B cell (primary cell): ENCODE measurements at places on chromosomes 4 and X. TPM values are rescaled to one million over a fixed set of nuclear protein-coding genes. Genes with fewer than 3 reads are reported as not detected.

- DNase-seq: no peak
Observed at GRCh38 chr4:99670409-99671073, 12.9 kb upstream of the C4orf54 start.

GRCh38 chr4:13539047-13539618 lies 5.2 kb downstream of the NKX3-2 start:
- peak; percentile 38 for DNase-seq

- DNase-seq: no peak
Observed at GRCh38 chr4:109375778-109376414, 57.7 kb upstream of the SEC24B start.

- DNase-seq: peak; percentile 13
Observed at GRCh38 chr4:100935090-100935489, 412.2 kb downstream of the PPP3CA start.

DNA sequence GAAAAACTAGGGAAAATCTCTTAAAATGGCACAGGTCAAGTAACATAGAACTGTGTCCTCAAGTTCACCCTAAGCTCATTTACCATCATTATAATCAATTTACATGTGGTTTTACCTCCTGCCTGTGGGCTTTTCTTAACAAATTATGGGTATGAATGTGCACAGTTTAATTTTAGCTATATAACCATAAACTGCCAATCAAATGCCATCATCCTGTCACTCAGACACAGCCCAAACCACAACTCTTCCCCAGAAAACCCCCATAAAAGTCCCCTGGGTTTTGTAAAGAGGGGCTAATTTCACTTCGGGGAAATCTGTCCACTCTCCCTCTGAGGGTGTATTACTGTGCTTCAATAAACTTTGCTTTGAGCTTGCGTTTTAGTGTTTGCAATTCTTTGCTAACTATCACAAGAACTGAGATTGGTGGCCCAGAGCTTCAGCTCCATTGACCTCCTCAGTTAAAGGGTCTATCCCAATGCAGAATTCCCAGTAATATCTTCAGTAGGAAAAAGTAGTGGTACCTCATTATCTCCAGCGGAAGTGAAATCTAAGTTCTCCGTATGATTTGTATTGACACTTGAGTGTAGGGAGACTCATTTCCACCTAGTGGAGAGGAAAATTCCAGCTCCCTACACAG lies 394.6 kb downstream of the SPOCK3 start:
- no peak for DNase-seq

- no peak for DNase-seq
Observed at GRCh38 chr4:183449193-183449882, 4.9 kb downstream of the CDKN2AIP start.

GRCh38 chr4:73404042-73404441 lies at the start of gene ALB:
Gene ALB, plus strand, starts transcription at chr4:73404287. Its CDS starts 41 bp downstream, at chr4:73404328.
- DNase-seq: no peak

- no peak for DNase-seq
Observed at GRCh38 chrX:13179100-13179499, 134.7 kb upstream of the FAM9C start.

DNA sequence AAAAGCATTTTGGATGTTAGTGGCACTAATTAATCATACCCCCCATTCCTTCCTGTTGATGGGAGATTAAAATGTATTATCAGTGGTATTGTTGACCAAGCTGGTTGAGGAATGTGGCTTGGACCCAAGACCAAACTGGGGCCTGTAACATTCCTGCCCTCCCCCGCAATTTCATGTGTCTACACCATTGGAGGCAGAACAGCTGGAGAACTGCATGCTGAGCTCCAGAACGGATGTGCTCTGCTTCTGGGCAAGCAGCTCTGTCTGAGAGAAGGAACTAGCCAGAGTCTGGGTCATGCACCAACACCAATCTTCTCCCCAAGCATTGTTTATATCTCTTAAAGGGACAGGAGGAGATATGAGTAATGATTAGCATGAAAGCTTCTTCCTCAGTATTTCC lies 185.5 kb downstream of the CEP135 start:
- DNase-seq: no peak

DNA sequence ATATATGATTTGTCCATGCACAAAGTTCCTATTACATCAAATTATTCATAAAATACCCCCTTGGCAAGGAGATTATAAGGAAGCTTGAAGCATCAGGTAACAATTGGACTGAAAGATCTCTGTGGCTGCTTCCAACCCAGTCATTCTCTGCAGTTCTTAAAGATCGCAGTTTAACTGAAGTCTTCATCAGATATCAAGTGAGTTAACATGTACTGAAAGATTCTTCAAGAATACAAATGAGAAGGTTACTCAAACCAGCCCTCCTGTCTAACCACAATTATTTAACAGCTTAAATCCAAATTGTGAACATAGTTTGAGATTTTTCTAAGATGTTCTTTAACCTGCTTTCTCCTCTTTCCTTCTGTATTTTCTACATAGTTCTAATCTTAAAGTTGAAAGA lies 56.1 kb downstream of the SLC10A7 start:
- no peak for DNase-seq

- no peak for DNase-seq
Observed at GRCh38 chr4:181504924-181505323, 738.3 kb upstream of the TENM3 start.

GRCh38 chr4:188175288-188175687 lies 36.0 kb downstream of the TRIML1 start:
- no peak for DNase-seq

DNA sequence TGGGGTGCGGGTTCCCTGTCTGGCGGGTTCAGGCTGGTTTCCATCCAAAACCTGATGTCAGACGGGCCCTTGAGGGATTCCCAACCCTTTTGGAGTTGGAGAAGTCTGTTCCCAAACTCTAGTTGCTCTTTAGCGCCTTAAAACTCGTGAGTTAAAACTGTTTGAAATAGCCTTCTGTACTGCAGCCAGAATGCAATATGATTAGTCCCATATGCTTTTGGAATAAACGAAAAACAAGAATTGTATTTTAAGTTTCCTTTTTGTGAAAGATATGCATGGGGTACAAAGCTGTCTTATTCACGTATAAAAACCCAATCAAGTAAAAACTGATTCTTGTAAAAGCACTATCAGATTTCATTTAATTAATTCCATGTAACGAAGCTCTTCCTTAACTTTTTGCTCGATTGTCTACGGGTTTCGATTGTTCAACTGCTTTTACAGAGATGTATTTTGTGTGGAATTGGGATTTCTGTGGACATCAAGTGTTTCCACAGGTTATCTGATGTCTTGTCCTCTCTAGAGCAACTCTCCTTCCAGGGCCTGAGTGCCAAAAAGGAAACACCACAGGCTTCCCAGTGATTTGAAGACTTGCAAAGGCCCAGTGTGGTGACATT lies 49.5 kb downstream of the CLDN34 start:
- DNase-seq: no peak

DNA sequence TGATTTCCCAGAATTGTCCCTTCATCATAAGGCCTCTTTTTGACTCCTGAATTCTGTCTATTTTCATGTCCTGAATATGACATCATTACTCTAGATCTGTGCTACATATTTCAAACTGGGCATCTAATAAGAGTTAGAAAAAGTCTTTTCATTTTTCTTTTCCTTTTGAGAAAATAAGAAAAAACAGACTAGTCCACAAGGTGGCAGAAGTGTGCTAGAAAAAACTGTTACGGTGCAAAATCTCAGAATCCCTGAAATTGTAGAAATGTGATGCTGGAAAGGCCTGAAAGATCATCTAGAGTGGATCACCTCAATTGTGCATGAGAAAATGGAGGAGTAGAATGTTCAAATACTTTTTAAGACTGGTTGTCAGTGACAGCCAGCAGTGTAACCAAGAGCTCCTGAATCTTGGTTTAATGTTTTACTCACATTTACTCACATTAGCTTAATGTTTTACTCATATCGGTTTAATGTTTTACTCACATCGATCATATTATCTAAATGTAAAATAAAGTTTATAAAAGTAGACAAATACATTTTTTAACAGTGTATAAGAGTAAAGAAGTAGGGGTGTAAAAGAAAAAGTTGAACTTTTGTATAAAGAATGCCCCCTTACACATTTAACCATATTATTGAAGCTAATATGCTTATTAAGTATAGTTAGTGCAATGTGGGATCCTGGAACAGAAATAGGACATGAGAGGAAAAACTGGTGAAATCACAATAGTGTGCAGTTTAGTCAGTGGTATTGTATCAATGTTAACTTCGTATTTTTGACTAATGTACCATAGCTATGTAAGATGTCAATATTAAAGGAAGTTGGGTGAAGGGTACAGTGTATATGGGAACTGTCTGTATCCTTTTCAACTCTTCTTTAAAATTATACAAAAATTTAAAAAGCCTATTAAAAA lies 15.2 kb downstream of the ASB11 start:
- peak; percentile 5 for DNase-seq

GRCh38 chr4:100357542-100357941 lies 160.3 kb downstream of the EMCN start:
- DNase-seq: no peak

DNA sequence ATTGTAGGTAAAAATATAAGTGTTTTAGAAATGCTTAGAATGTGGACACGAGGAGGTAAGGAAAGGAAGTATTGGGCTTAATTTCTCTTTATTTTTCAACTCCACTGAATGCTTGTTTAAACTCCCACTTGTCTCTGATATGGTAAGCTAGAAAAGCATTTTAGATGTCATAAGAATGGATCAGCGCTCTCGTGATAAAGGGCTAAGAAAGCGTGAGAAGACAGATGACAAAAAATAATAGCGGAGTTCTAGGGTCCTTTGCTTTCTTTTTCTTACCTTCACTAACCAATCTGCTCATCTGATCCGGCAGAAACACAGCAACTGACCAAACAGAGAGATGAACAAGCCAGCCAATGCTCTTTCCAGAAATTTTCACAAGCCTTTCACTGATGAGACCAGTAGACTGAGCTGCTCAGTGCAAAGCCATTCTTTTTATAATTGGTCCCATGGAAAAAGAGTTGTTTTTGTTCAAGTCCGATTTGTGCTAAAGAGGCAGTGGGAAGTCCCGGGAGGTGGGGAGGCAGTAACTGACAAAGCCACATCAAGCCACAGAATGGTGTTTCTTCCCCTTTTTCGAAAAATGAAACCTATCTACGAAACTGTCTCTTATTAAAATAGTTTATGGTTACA lies at the start of gene TASL:
TSS of gene TASL (minus strand) at position 405 of the 630 bp plus-strand sequence. CDS start 17,411 bp downstream, outside the sequence.
- DNase-seq: peak; percentile 81

DNA sequence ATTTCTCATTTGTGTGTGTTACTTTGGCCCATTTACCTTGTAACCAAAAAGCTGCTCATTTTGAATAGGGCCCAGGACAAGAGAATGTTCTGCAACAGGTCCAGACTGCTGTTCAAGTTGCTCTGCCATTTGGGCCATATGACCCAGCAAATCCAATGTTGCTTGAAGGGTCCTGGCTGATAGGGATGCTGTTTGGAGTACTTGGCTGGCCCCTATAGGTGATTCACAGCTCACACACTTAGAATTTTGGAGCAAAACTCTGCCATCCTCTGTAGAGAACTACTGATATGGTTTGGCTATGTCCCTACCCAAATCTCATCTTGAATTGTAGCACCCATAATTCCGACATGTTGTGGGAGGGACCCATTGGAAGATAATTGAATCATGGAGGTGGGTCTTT lies 131.5 kb downstream of the AASDH start:
- DNase-seq: no peak

DNA sequence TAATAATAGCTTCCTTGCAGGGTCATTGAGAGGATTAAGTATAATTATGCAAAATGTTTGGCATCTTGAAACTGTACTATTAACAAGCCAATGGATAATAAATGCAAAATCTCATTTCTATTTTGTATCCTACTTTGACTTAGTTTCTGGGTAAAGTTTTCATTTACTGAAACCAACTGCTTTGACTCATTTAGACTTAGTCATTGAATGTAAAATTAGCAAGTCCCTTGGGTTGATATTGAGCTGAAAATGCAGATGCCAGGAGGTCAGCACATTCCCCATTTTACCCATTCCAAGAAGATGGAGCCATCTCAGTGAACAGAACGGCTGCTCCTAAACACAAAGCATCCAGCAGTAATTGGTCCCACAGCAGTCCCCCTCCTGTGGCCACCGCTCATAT lies 74.7 kb upstream of the GATB start:
- no peak for DNase-seq

GRCh38 chrX:119222932-119223331 lies 13.2 kb upstream of the PGRMC1 start:
- DNase-seq: no peak

- DNase-seq: no peak
Observed at GRCh38 chr4:122652379-122652778, 31.5 kb upstream of the IL21 start.

DNA sequence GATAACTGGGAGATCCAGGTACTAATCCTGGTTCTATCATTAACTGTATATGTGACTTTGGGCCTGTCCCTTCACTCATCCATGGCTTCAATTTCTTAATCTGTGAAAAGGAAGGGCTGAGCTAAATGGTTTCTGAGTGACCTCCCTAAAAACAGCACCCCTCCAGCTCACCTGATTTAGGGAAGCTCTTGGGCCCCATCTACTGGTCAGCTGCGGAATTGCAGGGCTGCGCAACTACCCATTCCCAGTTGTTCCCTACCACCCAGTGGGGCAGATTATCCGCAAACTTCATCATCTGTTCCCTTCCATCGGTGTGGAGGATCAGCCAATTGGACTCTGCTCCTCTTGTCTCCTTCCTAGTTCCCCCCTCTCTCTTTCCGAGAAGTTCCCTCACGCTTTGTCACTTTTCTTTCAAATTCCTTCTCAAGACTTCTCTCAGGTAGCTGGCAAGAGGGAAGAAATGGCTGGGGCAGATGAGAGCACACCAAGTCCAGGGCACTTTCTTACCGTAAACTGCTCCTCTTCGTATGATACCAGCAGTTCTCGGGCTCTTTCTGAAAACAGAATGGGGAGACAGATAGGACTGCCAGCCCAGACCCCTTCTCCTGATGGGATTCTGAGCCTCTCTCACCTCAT lies 5.8 kb downstream of the LAS1L start:
- DNase-seq: peak; percentile 57

GRCh38 chrX:15349046-15349445 lies 13.7 kb upstream of the PIGA start:
- DNase-seq: peak; percentile 48

- no peak for DNase-seq
Observed at GRCh38 chr4:19309378-19309777, 942.3 kb upstream of the SLIT2 start.

GRCh38 chr4:113968473-113968872 lies 11.0 kb downstream of the ARSJ start:
- no peak for DNase-seq

DNA sequence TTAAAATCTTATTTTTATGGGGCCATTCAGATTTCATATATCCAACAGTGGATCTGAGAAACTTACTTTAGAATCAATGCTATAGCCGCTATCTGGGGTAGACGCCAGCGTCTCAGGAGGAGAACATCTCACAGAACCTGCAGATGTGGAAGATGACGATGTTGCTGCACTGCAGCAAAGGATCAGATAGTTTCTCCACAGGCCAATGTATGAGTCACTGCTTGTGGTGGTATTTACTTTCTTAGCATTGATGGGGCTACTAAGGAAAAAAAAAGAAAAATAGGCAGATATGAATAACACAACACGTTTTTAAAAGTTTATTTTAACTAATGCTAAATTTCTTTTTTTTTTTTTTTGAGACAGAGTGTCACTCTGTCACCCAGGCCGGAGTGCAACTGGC lies 85.9 kb downstream of the ZAR1 start:
- no peak for DNase-seq

GRCh38 chr4:30763321-30763727 lies 43.2 kb downstream of the PCDH7 start:
- DNase-seq: no peak

ZNF711 gene
- total RNA-seq: 7.0 and 7.6 TPM in 2 replicates

SPARCL1 gene
- total RNA-seq: not detected in 2 replicates

HEPH gene
- total RNA-seq: not detected in 2 replicates

FOXR2 gene
- not detected in 2 replicates for total RNA-seq

LDOC1 gene
- 8.8 and 11.5 TPM in 2 replicates for total RNA-seq
